ENCODE measurements at places on chromosomes 2 and 18.
A peak's percentile ranks its signal among the peaks of the same experiment; 100 is the strongest.

DNA sequence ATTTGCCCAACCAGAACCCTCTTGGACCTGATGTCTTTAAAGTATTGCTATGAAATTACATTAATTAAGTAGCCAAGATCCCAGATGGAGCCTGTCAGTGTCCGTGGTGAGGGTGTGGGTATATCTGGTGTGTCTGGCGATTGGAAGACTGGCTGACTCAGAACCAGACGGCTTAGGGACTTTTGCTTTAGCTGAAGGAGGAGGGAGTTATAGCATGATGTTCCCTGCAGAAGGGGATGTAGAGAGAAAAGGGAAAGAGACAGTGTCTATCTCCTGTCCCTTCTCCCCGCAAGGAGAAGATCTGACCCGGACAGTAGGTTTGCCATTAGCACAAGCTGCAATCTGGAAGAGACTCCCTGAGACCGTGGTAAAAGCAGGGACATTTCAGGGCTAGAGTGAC lies 60.6 kb downstream of the POU3F3 start:
- no peak for DNase-seq

- DNase-seq: no peak
Measured at GRCh38 chr18:79400591-79401381, 5.1 kb downstream of the NFATC1 start.

GRCh38 chr2:68110102-68110501 lies 47.3 kb upstream of the C1D start:
- DNase-seq: no peak

- no peak for DNase-seq
Measured at GRCh38 chr2:49948091-49948490, 793.8 kb upstream of the FSHR start.

DNA sequence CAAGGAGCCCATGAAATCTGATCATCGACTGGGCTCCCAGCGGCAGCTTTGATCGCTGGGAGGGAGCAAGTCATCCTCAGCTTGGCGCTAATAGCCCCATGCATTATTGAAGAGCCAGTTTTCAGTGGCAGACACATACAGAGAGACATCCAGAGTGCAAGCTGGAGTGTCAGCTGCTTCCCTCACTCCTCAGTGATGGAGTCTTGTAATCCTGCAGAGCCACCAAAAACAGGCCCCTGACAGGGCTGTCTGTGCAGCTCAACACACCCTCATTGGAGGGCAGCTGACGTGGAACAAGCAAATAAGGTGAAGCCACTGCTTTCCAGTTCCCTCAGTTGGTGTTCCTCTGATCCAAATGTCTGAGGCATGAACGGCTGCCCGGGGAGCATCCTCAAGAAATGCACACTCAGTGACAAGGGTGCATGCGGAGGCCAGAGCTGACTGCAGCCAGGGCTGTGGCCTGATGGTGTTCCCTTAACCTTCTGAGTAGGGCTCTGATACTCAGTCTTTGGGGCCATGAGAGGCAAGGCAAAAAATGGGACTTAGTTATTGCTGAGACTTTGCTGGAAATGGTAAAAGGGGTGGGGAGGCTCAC lies 97.4 kb downstream of the RHOB start:
- DNase-seq: no peak

DNA sequence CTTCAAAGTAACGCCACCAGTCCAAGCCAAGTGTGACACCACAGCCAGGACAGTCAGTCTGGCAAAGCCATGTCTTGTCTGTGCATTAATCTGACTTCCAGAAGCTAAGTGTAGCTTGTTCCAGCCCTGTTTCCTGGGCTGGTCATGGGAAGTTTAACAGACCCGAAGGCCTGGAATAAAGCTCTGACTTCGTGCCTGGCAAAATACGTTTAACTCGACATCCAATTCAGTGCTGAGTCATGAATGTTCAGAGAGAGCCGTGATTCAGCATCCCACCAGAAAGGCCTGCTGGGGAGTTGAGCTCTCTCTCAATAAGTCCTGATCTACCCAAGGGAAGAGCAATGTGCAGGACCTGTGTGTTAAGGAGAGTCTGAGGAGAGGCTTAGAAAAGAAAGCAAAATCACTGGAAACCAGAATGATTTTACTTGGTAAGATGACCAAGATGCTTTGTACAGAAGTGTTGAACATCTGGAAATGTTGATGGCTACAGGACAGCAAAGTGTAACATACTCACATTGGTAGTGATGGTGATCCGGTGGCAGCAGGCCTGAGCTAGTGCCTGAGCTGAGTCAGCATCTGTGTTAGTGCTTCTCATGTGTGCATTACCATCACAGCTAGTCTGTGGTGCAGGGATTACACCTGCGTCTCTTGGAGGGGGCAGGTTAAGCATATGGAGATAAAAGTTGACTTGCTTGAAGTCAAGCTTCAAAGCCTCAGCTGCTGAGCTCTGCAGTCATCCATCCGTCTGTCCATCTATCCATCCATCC lies 743.7 kb upstream of the HS6ST1 start:
- no peak for DNase-seq

- no peak for DNase-seq
Measured at GRCh38 chr18:58385472-58385871, 243.4 kb downstream of the ALPK2 start.

DNA sequence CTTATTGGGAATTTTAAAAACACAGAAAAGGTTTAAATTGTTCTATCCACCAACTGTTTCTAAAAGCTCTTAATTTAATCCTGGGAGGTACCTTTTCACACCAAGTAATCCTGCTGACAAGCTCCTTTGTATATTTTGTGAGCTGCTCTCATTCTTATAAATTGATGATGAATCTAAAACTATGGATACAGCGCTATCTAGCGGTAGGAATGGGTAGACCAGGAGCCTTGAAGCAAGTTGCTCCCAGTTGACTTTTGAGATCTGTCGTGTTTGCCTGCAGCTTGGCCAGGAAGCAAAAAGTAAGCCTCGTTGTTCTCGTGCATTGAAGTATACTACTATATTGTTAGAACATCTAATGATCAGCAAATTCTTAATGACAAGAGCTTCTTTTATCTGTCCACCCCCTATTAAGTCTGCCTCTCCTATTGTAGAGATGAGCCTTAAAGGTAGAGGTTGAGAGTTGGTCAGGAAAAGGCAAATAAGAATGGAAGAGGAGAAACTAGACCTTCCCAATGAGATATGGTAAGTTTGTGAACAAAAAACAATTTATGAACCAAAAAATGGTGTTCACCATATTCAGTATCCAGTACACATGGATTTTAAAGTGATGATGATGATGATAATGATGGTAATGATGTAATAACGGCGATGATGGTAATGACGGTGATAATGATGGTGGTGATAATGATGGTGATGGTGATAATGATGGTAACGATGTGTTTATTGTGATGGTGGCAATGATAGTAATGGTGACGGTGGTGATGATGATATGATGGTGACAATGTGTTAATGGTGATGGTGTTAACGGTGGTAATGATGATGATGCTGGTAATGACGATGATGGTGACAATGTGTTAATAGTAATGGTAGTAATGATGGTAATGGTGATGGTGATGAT lies 212.1 kb upstream of the NCKAP5 start:
- DNase-seq: peak; percentile 46

DNA sequence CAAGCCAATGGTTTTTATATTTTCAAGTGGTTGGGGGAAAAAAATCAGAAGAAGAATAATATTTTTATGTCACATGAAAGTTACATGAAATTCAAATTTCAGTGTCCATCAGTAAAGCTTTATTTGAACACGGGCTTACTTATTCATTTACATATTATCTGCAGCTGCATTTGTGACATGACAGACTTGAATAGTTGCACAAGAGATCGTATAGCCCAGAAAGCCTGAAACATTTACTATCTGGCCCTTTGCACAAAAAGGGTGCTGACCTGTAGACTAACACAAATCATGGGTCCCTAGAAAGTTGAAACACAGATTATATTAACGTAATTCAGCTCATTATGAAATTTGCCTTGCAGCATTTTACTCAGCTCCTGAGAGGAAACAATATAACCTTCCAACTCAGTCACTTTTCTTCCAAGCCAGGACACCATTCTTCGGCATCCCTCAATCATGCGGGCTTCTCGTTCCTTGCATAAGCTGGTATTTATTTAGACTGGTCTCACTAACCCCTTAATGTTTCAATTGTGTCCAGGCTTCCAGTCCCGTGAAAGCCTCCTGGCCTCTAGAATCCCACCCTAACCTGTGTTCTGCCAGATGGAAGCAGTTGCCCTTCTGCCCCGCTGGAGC lies 402.7 kb downstream of the SETBP1 start:
- DNase-seq: no peak

- no peak for DNase-seq
Measured at GRCh38 chr2:144052083-144052482, 467.8 kb downstream of the ZEB2 start.

GRCh38 chr18:21934766-21935015 lies 194.1 kb downstream of the MIB1 start:
- no peak for DNase-seq

DNA sequence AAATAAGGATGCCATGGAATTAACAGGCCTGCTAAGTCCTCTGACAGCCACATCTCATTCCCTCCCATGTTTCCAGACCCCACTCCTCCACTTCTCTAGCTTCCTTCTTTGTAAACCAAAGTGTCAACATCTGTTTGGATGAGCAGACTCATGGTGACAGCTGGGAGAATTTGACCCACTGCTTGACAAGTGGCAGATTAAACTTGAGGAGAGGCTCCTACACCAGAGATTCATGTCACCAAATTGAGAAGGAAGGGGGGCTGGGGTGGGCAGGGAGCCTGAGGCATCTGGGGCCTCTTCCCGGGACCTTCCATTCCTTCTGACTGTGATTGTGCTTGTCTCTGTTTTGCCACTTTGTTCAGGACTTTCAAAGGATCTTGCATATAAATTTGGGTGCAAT lies 41.0 kb upstream of the IGFBP5 start:
- no peak for DNase-seq

DNA sequence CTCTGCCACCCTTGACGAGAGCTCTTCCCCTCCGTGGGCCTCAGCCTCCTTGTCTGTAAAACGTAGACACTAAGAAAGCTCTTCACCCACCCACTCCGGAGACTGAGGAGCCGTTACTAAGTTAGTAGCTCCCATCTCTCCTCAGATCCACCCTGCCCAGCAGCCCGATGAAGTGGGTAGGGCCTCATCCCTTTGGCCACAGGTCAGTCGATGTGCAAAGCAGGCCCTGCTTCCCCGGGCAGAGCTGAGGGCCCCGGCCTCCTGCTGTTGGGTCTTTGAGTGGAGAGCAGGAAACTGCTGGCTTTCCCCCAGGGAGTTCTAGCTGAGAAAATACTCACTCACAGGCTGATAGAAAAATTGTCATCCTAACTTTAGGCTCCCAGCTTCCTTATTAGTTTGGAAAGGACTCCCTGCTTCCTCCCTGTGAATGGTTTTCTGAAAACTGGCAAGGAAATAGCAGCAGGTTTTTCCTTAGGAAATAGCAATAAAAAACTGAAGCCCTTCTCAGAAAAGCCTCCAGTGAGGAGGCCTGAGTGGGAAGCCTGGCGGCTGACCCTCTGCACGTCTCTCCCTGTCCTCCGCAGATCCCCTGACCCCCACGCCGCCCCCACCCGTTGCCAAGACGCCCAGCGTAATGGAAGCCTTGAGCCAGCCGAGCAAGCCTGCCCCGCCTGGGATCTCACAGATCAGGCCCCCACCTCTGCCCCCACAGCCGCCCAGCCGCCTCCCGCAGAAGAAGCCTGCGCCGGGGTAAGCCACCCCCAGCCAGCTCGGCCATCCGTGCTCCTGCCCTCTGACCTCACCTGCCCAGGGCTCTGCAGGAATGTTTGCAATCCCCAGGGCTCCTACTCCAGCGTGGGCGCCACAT lies 30.2 kb downstream of the ITGB1BP1 start:
- DNase-seq: no peak

- no peak for DNase-seq
Measured at GRCh38 chr2:238948765-238949641, 101.1 kb downstream of the TWIST2 start.

DNA sequence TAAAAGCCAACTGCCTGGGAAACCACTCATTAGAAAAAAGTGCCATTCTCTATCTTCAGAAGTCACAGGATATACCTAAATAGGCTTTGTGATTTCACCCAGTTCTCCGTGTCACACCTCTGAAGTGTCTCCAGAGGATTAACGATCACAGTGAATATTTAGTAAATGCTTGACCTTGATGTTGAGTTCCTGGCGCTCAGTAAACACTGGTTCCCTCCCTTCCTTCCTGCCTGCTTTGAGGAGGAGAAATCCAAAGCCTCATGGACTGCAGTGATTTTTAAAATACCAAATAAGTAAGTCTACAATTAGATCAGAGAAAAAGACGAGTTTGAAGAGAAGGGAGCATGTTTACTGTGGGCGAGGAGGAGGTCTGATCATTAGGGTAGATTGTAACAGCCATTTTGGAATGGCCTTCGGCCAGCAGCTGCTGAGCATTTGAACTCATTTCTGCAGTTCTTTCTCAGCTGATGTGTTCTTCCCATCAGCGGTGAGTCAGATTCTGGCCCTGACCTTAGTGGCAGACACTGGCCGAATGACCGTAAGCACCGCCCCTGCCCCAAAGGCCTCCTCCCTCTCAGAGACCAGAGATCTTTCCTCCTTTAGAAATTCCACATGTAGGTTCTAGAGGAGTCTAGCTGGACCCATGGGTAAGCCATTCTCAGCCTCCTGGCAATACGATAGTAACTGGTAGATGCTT lies 62.1 kb upstream of the SLC16A14 start:
- DNase-seq: no peak

- no peak for DNase-seq
Measured at GRCh38 chr2:48824116-48824515, 68.6 kb upstream of the LHCGR start.

GRCh38 chr2:138369856-138370255 lies 131.7 kb upstream of the SPOPL start:
- DNase-seq: no peak

DNA sequence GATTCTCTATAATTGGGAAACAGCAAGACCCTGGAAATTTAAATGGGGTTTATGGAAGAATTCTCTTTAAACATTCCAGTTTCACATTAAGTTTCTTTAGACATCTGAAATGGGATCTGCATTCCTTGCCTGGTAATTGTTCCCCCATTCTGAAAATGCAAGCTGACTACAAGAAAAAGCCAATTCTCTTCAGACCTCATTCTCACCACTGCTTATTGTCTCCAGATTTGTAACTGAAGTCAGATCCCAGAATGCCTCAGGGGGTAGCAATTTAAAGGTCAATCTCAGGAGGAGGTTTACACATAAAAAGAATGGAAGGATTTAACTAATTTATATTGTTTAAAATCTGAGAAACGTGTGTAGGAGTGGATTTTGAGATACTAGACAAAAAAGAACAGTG lies 41.2 kb downstream of the COL3A1 start:
- DNase-seq: no peak

GRCh38 chr2:17791121-17791816 lies 25.0 kb upstream of the MSGN1 start:
- no peak for DNase-seq

- DNase-seq: no peak
Measured at GRCh38 chr2:88871336-88871735, 179.9 kb downstream of the RPIA start.

- DNase-seq: peak; percentile 55
Measured at GRCh38 chr2:219466816-219467735, 31.6 kb upstream of the GMPPA start.

DNA sequence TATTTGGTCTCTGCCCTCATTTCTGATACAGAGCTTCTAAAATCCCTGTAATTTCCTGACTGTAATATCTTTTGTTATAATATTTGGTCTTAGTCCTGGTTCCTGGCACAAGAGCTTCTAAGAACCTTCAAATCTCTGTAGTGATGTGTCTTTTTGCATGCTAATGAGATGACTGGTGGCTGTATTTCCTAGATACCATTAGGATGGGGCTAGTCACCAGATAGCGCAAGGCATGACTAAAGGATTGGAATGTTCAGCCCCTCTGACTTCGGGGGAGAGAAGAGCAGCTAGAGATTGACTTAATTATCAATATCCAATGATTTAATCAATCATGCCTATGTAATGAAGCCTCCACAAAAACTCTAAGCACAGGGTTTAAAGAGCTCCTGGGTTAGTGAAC lies 620.8 kb upstream of the ACVR2A start:
- no peak for DNase-seq
